GM06990 (cell line): ENCODE measurements at places on chromosomes 11 and 22.
A peak's percentile ranks its signal among the peaks of the same experiment; 100 is the strongest.

DNA sequence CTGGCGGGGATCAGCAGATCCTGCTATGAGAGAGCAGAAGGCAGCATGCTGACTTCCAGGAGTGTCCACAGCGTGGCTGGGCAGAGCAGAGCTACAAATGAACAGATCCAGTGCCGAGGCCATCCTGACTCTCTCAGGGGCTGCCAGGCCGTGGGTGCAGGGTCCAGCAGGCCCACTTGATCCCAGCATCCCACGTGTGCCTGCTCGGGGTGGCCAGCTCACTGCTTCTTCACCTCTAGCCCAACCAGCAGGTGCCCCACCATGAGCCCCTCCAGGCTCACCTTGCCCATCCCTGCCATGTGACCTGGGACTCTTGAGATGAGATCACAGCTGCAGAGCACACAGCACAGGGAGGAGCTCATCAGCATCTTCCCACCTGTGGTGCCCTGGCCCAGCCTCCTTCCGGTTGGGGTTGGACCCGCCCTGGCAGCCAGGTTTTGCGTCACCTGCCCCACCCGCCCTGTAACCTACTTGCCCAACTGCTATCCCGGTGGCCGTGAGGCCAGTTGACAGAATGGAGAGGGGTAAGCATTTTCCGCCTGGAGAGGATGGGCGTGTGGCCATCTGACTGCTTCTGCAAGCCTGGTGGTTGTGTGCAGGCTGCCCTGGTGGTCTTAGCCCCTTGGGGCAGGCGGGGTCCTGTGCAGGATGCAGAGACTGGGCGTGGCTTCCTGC lies 11.0 kb downstream of the TANGO2 start:
- DNase-seq, result peak; percentile 61

DNA sequence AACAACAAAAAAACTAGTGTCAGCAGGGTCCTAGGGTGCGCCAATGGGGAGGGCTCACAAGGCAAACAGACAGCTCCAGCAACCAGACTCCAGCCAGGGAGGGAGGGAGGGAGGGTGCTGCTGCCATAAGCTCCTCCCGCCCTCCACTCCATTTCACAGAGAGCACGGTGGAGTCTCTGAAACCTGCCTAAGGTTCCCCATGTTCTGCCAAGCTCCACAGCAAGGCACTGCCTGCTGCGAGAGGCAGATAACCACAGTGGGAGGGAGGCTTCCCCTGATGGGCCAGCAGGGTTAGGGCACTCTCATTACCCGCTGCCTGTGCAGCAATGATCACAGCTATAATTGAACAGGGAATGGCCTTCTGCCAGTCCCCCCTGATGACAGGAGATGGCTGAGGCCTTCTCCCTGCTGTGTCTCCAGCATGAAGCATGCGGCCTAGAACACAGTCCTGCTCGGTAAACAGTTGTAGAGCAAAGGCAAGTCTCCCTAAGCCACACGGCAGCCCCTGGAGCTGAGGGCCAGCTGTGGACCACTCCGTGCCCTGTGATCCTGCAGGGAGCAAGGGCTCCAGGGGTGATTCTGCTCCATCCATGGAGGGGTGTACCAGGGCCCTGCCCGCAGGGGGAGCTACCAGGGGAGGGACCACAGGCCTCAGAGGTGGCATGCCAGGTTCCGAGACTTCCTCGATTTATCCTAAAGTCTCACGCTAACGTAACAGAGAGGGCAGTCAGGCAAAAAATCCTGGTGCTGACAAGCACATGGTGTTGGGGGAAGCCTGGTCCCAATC lies 42.9 kb downstream of the PC start:
- DNase-seq, result no peak

DNA sequence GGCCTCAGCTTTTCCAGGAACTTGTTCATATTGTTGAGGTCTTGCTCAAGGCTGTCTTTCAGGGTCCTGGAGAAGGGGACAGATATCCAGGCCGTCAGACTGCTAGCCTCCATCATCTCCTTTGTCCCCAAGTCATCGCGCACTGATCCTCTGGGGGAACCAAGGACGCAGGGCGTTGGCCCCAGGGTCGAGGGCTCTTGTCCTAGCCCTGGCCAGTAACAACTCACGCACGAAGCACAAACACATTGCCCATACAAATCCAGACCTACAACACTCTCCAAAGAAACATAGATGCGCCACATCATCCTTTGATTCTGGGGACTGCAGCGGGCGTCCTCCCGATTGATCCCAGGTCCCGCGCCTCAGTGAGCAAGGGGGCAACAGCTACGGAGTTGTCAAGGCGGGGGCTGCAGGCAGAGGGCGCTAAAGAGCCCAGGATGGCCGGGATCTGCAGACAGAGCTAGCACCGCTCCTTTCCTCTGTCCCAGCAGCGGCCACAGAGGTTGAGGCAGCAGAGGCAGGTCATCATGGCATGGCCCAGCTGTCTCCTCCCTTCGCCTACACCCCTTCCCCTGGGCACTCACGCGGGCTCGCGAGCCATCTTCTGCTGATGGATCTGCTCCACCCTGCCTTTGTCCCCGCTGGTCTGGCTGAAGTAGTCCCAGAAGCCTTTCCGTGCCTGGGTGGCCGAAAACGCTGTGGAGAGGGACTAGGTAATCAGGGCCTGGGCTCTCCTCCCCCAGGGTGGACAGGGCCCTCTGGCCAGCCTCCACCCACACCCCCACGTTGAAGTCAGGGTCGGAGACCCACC lies 472 bp downstream of the APOA5 start:
- peak; percentile 54 for DNase-seq

- DNase-seq, result no peak
Measured at GRCh38 chr11:26688701-26689100, 33.2 kb downstream of the SLC5A12 start.

DNA sequence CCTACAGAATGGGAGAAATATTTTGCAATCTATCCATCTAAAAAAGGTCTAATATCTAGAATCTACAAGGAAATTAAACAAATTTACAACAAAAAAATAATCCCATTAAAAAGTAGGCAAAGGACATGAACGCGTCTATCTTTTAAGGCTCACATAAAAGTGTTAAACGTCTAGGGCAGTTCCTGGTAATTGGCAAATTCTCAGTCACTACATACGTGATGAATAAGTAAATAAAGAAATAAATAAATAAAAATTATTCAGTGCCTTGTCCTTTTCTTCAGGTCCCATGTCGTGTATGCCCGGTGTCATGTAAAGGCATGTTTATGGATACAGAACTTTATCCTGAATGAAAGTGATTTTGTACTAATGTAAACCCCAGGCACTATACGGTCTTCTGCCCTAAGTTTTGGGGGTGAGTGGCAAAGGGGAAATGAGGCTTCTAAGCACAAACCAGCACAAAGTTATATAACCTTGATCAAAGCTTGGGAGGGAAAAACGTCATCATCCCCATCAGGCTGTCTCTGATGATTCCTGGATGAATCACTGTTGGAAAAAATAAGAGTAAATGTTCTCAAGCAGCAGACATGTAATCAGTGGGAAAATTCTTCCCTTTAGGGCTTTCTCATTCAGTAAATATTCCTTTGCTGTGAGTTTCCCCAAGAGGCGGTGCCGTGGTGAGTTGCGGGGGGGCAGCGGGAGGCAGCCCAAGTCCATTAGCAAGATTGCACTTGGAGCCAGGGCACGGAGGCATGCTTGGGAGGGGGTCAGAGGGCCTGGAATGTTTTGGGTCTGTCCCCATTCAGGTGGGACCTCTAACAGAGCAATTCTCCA lies 30.4 kb upstream of the MICAL2 start:
- no peak for DNase-seq

DNA sequence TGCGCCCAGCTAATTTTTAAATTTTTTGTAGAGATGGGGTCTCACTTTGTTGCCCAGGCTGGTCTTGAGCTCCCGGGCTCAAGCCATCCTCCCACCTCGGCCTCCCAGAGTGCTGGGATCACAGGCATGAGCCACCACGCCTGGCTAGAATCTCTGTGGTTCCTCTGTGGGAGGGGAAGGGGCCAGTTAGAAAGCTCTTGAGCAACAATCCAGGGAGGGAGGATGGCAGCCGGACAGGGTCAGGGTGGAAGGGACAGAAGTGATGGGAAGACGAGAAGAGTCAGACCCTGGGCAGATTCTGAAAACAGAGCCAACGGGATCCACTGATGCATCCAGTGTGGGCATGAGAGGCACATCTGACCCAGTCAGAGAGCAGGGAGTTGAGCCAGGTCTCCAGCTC lies 38.9 kb upstream of the MN1 start:
- DNase-seq, result no peak

DNA sequence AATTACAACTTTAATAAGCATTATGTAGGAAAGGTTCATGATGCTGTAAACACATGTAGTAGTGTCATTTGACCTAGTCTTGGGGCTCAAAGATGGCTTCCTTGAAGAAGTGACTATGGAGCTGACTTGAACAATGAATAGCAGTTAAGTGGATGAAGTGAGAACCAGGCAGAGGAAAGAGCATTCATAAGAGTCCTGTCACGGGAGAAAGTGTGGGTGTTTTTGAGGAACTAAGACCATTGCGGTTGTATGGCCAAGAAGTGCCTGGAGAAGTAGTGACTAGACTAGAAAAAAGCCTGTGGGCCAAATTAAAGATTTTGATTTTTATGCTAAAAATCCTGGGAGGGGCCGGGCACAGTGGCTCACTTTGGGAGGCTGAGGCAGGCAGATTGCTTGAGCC lies 7.2 kb upstream of the IL18BP start:
- DNase-seq, result peak; percentile 79

GRCh38 chr11:94757037-94757735 lies 11.0 kb upstream of the AMOTL1 start:
- DNase-seq, result no peak

GRCh38 chr11:12762696-12763324 lies 88.6 kb downstream of the TEAD1 start:
- DNase-seq, result no peak

DNA sequence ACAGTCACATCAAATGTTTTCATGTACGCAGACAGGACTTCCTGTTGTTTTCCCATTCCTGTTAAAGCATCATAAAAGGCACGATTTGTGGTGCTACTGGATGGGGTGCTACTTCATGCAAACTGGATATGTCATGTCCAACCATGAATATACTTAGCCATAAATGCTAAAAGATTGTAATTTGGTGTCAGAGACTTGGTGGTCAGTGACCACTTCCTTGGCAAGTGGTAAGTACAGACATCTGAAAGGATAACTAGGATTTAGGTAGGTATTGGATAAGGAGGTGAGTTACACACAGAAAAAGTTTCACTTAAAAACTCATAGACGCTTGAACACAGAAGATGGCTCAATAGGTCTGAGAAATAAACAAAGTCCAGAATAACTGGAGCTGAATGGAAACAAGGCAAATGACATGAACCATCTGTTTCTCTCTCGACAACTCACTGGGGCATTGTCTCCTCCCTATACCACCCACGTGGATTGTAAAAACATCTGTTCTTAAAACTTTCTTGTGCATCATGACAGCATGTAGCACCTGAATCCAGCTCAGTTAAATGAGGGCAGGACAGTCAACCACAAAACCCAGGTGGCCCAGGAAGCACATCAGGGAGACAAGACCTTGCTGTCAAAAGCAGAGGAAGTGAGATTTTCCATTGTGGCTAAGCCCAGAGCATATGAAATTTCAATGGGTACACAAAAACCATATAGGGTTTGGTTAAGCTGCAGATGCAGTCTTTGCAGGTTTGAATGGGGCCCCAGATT lies 22.1 kb upstream of the IGLL5 start:
- peak; percentile 66 for DNase-seq

DNA sequence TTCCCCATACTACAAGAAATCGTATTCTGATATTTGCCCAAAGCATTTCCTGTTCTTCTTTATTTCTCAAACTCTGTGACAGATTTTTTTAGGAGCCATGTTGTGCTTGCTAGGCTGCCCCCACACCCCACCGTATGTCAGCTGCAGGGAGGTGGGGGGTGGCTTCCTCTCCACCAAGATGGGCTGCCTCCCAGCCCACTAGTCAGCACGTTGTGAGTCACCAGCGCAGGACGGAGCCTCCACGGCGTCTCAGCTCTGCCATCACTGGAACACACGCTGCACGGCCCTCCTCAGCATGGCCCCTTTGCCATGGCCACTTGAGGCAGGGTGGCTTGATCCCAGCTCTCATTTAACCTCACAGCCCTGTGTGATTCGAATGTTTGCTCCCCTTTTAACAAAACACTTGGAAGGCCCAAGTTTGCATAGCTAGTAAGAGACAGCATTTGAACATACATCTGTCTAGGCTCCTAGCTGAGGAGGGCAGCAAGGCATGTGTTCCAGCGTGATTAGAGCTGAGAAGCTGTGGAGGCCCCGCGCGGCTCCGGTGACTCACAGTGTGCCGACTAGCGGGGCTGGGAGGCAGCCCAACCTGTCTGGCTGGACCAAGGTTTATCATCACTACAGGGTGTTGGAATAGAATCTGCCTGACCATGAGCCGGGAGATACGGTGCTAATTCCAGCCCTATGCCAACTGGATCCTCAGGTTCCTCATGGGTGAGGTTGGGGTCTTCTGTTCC lies 180.7 kb upstream of the NCAM1 start:
- no peak for DNase-seq

GRCh38 chr11:64224151-64224890 lies 1.7 kb downstream of the TRPT1 start:
- no peak for DNase-seq

- DNase-seq, result no peak
Measured at GRCh38 chr22:20554824-20555223, 47.4 kb downstream of the MED15 start.

DNA sequence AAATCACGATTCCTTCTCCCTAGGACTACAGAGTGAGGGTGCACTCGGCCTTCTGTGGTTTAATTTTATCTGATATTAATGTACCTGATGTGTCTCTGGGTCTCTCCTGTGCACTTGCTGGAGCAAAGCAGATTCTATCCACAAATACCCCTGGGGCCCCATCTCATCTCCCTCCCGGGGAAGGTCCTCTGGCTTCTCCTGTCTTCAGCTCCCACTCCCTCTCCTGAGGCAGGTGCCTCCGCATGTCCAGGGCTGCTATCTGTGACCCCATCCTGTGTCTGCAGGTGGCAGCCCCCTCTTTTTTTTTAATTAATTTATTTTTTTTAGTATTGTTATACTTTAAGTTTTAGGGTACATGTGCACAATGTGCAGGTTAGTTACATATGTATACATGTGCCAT lies 558.7 kb downstream of the BRD1 start:
- no peak for DNase-seq

- no peak for DNase-seq
Measured at GRCh38 chr11:100438376-100438775, 248.7 kb upstream of the ARHGAP42 start.

GRCh38 chr11:16800382-16800781 lies 61.9 kb downstream of the C11orf58 start:
- DNase-seq, result no peak

GRCh38 chr11:68950270-68950669 lies 30.5 kb downstream of the MRGPRD start:
- no peak for DNase-seq

- DNase-seq, result no peak
Measured at GRCh38 chr22:46379066-46379930, 43.8 kb downstream of the TRMU start.

- no peak for DNase-seq
Measured at GRCh38 chr22:49937758-49938564, 19.5 kb downstream of the CRELD2 start.

DNA sequence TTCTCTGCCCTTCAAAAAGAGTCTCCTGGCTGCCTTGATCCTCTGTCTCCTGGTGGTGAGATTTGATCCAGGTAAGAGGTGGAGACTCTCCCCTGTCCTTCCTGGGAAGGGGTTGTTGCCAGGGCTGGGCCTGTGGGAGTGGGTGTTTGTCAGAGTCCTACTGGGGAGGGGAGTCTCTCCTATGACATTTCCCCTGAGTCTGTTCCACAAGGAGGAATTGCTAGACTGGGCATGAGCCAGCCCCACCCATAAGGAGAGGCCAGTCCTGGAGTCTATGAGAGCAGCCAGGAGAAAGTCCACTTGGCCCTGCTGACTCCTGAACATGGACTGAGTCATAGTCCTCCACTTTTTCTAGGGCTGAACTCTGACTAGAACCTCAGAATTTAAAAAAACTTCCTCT lies 7.4 kb downstream of the PEX26 start:
- DNase-seq, result no peak
